Spinal cord (tissue), 10 donors: ENCODE measurements at places on chromosomes 4 and X. TPM values are rescaled to one million over a fixed set of nuclear protein-coding genes. Genes with fewer than 3 reads are reported as not detected.

Gene VGLL1
- total RNA-seq = not detected

Gene HMGB2
- 52.3 TPM for total RNA-seq

Gene RNF175
- total RNA-seq = 7.8 TPM

Gene RHOXF1
- 0.50 TPM for total RNA-seq

Gene SRD5A3
- 10.4 TPM for total RNA-seq

Gene MCF2
- 5.3 TPM for total RNA-seq

Gene TBC1D8B
- 4.5 TPM for total RNA-seq

Gene MAGEB2
- total RNA-seq = not detected

Gene CACNA1F
- under 0.01 TPM for total RNA-seq

Gene FAM184B
- total RNA-seq = 2.3 TPM

Gene CDS1
- total RNA-seq = 9.6 TPM

Gene TSPAN5
- total RNA-seq = 60.7 TPM

Gene TLR1
- total RNA-seq = 32.2 TPM

Gene TBCK
- total RNA-seq = 77.5 TPM

Gene SHOX
- total RNA-seq = 0.20 TPM

Gene SLC9B1
- total RNA-seq = 9.7 TPM

Gene MAGEB17
- not detected for total RNA-seq

Gene RPA4
- total RNA-seq = 0.88 TPM

Gene DOK7
- total RNA-seq = 2.6 TPM

Gene GABRG1
- total RNA-seq = 26.6 TPM

Gene PAGE5
- total RNA-seq = not detected

Gene STAP1
- total RNA-seq = 0.30 TPM

Gene IKBKG
- 7.7 TPM for total RNA-seq

Gene ATP6AP1
- 62.8 TPM for total RNA-seq

Gene NAP1L5
- 166 TPM for total RNA-seq

Gene AREG
- total RNA-seq = 0.69 TPM

Gene HAUS7
- total RNA-seq = 36.2 TPM

Gene ZNF711
- 69.8 TPM for total RNA-seq

Gene ANK2
- total RNA-seq = 512 TPM

Gene TMEM192
- total RNA-seq = 18.3 TPM

Gene NKX6-1
- total RNA-seq = 2.1 TPM

Gene HTRA3
- total RNA-seq = 23.4 TPM

Gene LRCH2
- total RNA-seq = 20.4 TPM

Gene SPATA18
- 5.9 TPM for total RNA-seq

Gene AGTR2
- total RNA-seq = 0.39 TPM

Gene LDOC1
- 13.9 TPM for total RNA-seq

Gene PRKG2
- 7.2 TPM for total RNA-seq

Gene ADAMTS3
- total RNA-seq = 16.9 TPM

Gene CA5B
- 15.8 TPM for total RNA-seq
